ACHN (cell line): ENCODE measurements at places on chromosomes 3 and 15.

GRCh38 chr3:146928421-146929059 lies 323.4 kb upstream of the PLSCR5 start:
- DNase-seq: no peak

DNA sequence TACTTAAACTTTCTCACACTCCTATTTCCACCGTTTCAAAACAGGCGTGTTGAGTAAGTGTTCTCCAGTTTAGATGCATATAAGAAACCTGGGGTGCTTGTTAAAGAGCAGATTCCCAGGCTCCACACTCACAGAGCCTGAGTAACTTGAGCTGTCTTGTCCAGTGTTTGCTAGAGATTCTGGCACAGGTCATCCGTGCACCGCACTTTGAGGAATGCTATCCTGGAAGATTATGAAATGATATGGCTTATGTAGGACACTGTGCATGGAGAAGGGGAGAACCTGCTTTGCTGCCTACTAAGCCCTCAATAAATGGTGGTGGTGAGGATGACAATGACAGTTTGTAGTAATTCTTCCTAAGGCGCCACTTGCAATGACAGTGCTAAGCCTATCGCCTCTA lies 273.7 kb downstream of the PDZRN3 start:
- no peak for DNase-seq

DNA sequence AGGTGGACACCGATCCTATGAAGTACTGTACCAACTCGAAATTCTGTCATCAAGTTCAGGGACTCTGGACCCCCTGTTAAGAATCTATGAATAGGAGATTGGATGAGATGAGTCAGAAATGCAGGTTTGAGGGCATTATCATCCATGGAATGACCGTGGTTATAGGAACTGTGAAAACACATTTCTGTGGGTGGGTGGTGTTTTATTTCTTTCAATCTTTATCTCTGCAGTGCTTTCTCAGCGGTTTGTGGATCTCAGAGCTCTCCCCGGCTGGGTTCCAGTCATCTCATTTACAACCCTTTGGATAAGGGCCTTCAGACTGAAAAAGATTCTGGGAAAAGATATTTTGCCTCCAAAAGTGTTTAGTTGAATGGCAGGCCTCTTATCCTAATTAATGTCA lies 5.4 kb upstream of the ABHD17C start:
- DNase-seq: no peak

DNA sequence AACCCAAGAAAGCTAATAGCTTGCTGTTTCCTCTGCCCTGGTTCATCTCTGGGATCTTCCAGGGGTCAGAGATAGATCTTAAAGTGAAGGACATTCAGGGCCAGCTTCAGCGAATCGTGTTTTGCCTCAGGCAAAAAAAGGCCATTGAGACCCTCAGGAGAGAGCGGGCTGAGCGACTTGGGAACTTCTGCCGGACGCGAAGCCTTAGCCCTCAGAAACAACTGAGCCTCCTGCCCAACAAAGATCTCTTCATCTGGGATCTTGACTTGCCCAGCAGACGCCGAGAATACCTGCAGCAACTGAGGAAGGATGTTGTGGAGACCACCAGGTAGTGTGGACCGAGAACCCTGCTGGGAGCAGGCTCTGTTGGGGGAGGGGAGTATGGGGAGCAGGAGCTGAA lies 42.5 kb downstream of the CDAN1 start:
- no peak for DNase-seq

- DNase-seq: peak; percentile 63
Observed at GRCh38 chr3:63955830-63956545, 43.8 kb upstream of the SCAANT1 start.

- DNase-seq: no peak
Observed at GRCh38 chr3:12879191-12879815, 37.9 kb upstream of the RPL32 start.

GRCh38 chr15:40357246-40357645 lies 773 bp upstream of the DISP2 start:
- no peak for DNase-seq

- no peak for DNase-seq
Observed at GRCh38 chr3:195818301-195818700, 6.6 kb upstream of the MUC4 start.

DNA sequence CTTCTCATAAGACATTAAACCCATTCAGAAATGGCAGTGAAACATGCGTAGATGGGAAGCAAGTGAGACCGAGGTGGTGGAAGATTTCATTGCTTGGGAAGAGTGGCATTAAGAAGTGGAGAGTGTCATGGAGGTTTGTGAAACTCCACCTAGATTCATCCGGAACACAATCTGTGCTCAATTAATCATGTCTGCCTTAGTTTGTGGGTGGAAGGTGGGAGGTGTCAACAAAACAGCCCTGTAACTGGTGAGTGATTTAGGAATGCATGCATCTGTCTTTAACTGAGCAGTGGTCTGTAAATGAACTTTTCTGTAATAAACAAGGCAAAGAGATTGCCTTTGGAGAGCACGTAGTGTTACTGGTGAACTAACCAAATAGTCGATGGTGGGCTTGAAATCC lies 113.7 kb downstream of the WNT5A start:
- no peak for DNase-seq

- no peak for DNase-seq
Observed at GRCh38 chr3:44232407-44232806, 9.3 kb upstream of the TOPAZ1 start.

- no peak for DNase-seq
Observed at GRCh38 chr3:49673121-49673714, 933 bp upstream of the APEH start.

DNA sequence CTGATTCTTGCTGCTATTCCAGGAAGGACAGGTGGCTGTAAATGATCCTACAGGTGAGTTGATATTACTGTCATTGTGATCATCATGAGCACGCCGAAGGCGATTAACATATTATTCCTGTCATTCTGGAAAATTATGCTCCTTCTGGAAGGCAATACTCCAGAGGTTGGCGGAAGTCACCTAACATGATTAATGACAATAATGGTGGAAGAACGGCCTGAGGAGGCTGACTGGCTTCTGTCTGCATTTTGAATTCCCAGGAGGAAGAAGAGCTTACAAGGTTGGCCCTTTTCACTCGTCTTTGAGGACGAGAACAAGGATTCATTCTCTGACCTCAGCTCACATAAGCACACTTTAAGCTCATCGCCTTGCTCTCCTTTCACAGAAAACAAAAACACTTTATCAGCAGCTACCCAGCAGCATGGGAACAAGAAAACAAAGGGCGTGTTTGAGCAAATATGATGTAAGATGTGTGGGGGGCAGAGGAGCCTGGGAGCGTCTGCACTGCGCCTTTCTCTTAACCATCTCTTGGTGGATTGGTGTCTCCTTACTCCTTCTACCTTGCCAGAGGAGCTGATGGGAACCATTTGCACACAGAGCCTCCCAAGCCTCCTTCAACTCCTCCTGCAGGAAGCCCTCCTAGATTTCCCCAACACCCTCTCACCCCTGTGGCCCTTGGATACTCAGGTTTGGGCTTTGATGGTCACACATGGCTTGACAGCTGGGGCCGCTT lies 23.0 kb downstream of the ACSBG1 start:
- DNase-seq: no peak

DNA sequence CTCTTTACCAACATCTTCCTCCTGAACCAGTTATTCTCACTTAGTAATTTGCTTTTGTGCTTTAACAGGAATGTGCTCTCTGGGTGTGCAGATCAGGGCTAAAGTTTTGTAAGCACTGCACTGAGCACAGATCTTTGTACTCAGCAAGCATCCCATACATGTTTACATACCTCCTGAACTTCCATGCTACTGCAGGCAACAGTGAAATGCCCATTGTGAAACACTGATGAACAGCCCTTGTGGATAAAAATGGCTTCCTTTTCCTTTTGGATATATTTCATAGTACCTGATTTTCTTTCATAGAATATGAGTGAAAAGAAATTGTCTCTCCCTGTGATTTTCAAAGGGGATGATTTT lies 855.9 kb downstream of the MCTP2 start:
- DNase-seq: no peak

DNA sequence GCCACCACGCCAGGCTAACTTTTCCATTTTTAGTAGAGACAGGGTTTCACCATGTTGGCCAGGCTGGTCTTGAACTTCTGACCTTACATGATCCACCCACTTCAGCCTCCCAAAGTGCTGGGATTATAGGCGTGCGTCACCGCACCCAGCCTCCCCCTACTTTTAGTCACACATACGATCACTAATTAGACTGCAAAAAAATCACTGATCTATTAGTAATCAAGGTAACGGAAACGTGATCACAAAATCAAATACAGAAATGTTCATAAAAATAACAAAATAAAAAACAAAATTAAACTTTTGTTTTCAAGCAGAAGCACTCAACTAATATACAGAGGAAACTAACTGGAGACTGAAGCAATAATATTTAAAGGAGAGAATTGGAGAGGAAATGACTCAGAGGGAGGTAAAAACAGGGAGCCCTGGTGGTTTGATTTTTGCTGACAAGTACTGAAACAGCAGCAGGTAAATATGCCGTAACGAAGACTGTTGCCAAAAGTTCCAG lies 4.6 kb downstream of the WDR53 start:
- peak; percentile 11 for DNase-seq

GRCh38 chr15:27865926-27866325 lies 233.2 kb downstream of the OCA2 start:
- no peak for DNase-seq

DNA sequence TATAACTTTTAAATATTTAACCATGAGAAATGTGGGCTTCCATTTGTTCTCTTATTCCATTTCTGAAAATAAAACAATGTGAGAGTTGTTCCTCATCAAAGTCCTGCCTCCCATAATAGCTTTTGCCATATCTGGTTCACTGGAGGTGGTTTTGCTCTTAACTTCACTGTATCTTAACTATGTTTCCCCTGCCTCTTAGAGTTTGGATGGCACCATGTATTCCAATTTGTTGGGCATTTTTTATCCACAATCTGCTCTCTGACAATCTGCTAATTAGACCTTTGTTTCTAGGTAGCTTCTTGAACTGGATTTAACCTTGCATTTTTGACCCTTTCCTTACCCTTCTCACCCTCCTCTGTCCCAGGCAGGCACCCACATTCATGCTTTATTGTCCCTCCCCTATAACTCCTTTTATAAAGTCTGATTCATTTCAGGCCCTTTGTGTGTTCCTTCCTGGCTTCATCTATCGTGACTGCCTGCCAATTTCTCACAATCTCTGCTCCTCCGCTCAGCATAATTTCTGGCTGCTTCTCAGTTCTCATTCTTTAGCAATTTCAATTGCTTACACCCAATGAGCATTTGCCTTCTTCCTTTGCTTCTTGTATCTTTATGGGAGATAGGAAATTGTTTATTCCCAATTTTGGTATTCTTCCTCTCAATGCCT lies 144.2 kb upstream of the ARHGEF26 start:
- DNase-seq: no peak

DNA sequence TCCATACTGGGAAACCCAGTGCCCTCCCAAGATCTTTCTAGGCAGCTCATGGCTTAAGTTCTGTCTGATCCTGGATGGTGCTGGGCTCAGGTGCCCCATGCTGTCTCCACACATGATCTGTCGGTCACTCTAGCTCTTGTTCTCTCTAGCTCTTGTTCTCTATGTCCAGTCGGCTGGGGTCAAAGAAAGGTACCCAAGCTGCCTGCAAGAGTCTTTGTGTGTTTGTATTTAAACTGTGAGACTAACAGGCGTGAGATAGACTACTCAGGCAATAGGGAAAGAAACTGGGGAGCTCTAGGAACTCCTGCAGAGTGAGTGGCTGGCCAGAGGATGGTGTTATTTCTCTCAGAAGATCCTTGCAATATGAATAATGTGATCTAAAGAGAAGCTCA lies 40.2 kb downstream of the GPR156 start:
- DNase-seq: no peak

DNA sequence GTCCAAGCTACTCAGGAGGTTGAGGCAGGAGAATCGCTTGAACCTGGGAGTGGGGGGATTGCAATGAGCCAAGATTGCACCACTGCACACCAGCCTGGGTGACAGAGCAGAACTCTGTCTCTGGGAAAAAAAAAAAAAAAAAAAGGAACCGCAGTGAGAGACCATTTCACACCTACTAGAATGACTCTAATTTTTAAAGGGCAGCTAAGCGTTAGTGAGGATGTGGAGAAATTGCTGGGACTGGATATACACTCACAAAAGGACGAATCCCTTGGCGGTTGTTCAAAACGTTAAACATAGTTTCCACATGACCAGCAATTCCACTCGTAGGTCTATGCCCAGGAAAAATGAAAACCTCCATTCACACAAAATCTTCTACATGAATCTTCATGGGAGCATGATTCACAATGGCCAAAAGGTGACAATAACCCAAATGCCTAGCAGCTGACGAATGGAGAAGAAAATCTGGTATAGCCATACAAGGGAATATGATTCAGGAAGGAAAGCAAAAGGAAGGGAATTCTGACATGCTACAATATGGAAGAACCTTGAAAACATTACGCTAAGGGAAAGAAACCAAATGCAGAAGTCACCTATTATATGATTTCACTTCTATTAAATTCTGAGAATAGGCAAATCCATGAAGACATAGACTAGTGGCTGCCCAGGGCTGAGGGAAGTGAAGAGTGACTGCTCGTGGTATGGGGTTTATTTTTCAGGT lies 127.0 kb downstream of the CHSY1 start:
- DNase-seq: no peak

- no peak for DNase-seq
Observed at GRCh38 chr3:47244531-47245100, 38.0 kb downstream of the KIF9 start.

GRCh38 chr3:38334142-38335055 lies 12.2 kb upstream of the XYLB start:
- DNase-seq: no peak

DNA sequence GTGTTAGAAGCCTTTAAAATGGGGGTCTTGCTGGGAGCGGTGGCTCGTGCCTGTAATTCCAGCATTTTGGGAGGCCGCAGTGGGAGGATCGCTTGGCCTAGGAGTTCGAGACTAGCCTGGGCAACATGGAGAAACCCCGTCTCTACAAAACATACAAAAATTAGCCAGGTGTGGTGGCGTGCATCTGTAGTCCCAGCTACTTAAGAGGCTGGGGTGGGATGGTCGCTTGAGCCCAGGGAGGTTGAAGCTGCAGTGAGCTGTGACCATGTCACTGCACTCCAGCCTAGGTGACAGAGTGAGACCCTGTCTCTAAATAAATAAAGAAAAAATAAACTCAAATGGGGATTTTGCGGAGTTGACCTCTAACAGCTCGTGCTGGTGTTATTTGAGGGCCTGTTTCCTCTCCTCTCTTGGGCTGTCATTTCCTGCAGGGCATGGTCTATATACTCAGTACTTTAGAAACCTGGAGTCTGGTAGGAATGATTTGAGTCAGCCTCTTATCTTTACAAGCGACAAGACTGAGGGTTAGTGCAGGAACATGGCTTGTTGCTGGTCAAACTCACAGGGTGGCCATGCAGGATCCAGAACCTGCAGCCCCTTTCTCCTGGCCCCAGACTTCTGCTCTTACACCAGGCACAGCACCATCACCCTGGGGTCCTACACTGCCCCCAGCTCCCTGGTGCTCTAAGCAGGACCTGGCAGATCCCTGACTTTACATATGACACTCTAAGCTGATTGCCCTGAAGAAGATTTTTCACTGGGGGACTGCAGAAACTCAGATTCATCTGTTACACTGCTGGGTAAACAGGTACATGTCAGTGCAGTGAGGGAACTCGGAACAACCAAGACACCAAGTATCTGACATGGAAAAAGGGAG lies 15.1 kb downstream of the EHD4 start:
- DNase-seq: no peak

GRCh38 chr3:161558236-161558635 lies 61.6 kb downstream of the OTOL1 start:
- no peak for DNase-seq

GRCh38 chr3:188006726-188007393 lies 147.1 kb upstream of the LPP start:
- DNase-seq: peak; percentile 75

- no peak for DNase-seq
Observed at GRCh38 chr3:4846543-4846942, 132.7 kb upstream of the BHLHE40 start.

- DNase-seq: no peak
Observed at GRCh38 chr3:114052216-114052615, 4.1 kb downstream of the CCDC191 start.
